ENCODE measurements at places on chromosomes 2 and 18. TPM values are rescaled to one million over a fixed set of nuclear protein-coding genes. Genes with fewer than 3 reads are reported as not detected.

DNA sequence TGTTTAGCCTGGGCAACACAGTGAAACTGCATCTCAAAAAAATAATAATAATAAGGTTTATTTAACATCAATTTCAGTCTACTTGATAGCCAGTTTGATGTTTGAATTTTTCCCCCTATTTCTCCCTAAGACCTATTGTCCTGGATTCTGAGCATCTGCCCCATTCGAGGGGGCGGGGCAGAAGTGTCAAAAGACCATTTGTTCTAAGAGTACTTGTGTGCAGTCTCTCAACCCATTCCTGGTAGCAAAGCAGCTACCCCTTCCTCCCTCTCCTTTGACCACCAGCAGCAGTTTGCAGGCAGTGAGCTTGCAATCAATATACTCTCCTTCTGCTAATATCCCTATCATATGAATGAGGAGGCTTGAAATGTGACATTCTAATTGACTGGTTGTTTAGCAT is 71.9 kb downstream of the VWC2L start:
- no peak for ATAC-seq

- ATAC-seq = no peak
Observed at GRCh38 chr18:11379660-11380059, 229.7 kb upstream of the SLC35G4 start.

- no peak for ATAC-seq
Observed at GRCh38 chr2:605674-606608, 71.3 kb downstream of the TMEM18 start.

DNA sequence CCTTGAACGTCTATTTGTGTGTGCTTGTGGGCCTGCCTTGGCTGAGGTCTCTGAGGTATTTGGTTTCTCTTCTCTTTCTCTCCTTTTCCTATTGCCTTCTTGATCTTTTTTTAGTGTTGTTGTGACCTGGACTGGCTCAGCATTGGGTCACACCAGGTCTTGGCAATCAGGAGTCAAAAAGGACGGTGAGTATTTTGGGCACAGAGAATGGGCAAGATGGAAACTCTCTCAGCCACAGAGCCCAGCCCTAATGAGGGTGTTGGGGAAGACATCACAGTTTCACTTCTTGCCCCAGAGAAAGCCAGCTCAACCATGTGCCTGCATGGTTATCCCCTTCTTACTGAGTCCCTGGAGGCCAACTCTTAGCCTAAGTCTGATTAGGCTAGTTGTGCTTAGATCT is 13.7 kb upstream of the INO80C start:
- ATAC-seq = no peak

Gene MERTK
- 0.87 TPM for total RNA-seq

DNA sequence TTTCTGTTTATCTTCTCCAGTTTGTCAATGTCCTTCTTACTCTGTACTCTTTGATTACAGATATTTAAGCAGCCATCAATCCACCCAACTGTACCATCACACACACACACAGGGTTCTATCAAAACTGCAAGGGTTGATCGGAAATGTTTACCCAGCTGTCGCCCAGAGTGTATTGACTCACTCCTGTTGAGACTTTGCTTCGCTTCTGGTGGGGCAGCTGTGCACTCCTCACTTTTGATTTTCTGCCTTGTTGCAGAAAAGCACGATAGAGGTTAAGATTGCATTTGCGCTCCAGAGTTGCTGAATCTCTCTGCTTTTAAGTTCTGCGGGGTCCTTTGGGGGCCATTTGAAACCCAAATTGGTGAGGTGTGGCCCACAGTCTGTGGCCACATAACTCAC is 216.2 kb downstream of the SETBP1 start:
- ATAC-seq = no peak

- ATAC-seq = no peak
Observed at GRCh38 chr2:169782513-169782912, 16.2 kb upstream of the SSB start.

DNA sequence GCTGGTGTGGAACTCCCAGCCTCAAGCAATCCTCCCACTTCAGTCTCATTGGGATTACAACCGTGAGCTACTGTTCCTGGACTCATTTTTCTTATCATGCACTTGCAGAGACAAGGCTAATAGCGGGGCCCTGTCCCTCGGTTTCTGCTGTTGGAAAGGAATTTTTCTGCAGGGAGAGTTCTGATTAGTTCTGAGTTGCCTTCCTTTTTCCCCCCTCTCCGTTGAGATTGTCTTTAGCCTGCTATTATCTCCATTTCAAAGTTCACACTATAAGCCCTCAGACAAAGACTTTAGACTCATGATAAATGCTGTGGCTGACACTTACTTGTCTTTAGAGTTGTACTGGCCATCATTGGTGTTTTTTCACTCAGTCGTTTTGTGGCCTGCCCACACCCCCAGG is 97.2 kb downstream of the NCOA1 start:
- no peak for ATAC-seq

- ATAC-seq = no peak
Observed at GRCh38 chr2:36438449-36438977, 82.9 kb downstream of the CRIM1 start.

DNA sequence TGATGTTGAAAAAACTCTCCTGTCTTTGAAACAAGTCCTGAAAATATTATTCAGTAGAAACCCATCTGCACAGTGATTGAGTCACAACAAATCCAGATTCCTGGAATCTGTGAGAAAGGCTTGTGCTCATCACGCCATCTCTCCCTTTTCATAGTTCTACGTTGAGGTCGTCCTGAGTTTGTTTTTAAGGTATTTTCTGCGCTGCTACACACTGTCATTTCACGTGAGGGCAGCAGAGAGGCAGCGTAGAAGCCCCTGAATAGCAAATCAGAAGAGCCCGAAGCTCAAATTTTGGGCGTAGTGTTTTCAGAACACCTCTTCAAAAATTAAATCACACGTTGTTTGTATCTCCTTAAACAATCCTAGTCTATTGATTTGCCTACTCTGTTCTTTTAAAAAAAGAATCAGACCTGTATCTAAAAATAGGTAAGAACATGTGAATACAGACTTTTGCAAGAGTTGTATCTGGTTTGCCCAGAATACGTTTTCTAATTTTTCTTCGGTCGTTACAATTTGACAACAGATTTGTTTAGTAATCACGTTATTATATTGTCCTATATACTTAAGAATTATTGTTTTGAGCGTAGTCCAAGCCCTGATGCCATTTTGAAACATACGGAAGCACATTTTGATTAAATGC is 61.6 kb upstream of the SLC38A11 start:
- ATAC-seq = peak; percentile 32

Gene IL36G
- not detected for total RNA-seq

Gene CXCR1
- total RNA-seq = not detected

Gene CCDC141
- total RNA-seq = 2.1 TPM

- ATAC-seq = peak; percentile 85
Observed at GRCh38 chr2:38474715-38475566, 97.9 kb upstream of the ATL2 start.

- ATAC-seq = no peak
Observed at GRCh38 chr18:63892566-63892965, 5.1 kb downstream of the SERPINB2 start.

GRCh38 chr2:85433511-85434089 is 15.1 kb downstream of the SH2D6 start:
- no peak for ATAC-seq

Gene ANKRD62
- total RNA-seq = not detected

Gene NPHP1
- 1.5 TPM for total RNA-seq

GRCh38 chr18:55695091-55695490 is 107.1 kb upstream of the TCF4 start:
- ATAC-seq = no peak

DNA sequence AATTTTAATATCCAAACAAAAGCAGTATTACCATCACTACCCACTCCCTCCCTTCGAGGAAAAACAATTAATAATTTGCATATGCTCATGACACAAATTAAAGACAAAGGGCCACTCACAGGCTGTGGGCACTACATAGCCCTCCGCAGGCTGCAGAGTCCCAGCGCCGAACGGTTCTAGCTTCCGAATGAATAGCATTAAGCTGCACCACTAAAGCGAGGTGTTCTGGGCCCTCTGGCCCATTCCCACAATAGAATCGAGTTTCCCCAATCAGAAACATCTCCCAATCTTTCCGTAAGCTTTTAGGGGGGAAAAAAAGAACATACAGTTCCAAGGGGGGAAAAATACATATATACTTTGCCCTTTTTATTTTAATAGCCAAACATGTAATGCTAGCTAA is 14.5 kb upstream of the SIX3 start:
- ATAC-seq = no peak

Gene GNLY
- 10.6 TPM for total RNA-seq

DNA sequence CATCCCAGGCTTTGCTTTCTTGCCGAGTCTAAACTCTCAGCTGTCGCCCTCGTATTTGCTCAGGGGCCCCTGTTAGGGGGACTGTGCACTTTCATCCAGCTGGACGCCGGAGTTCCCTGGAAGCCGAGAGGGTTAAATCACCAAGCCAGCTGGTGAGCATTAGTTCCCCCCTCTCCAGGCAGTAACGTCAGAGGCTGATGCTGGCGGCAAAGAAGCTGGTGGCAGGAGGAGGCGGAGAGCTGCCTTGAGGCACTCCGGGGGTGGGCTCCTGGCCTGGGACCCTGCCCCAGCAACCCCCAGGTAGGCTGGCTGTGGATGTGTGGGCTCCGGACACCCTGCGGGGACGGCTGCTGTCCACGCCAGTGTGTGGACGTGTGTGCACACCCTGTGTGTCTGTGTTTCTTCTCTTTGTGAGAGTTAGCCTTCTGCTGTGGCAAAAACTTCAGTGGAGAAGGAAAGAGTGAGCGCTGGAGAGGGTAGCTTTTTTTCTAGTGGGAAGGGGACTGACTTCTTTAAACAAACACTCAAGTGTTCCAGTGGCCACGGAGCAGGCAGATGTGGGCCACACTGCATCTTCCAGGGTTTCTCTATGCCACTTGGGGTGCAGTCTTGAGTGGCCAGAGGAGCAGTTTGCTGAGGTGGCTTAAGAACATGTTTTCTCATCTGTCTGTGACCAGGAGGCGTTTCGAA is 84.7 kb downstream of the GLI2 start:
- no peak for ATAC-seq

- ATAC-seq = no peak
Observed at GRCh38 chr2:126975671-126976655, 77.3 kb downstream of the TEX51 start.

GRCh38 chr18:24762511-24762910 is 302.1 kb downstream of the HRH4 start:
- ATAC-seq = no peak

GRCh38 chr2:239245872-239246721 is 154.7 kb downstream of the HDAC4 start:
- ATAC-seq = no peak

DNA sequence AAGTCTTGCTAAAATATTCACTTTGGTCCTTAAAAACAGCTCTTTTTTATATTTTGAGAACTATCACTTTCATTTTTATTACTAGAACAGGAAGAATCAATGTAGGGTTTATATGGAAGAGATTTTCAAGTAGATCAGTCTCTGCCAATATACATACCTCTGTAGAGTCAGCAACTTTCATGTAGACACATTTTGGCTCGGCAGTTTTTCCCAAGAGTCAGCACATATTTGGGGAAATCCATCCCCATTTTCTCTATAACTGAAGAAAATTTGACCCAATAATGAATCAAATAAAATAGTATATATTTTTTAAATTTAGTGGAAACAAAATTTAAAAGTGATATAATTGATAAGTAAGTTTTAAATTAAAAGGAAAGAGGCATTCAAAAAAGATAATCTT is 329.8 kb upstream of the TFPI start:
- ATAC-seq = no peak

DNA sequence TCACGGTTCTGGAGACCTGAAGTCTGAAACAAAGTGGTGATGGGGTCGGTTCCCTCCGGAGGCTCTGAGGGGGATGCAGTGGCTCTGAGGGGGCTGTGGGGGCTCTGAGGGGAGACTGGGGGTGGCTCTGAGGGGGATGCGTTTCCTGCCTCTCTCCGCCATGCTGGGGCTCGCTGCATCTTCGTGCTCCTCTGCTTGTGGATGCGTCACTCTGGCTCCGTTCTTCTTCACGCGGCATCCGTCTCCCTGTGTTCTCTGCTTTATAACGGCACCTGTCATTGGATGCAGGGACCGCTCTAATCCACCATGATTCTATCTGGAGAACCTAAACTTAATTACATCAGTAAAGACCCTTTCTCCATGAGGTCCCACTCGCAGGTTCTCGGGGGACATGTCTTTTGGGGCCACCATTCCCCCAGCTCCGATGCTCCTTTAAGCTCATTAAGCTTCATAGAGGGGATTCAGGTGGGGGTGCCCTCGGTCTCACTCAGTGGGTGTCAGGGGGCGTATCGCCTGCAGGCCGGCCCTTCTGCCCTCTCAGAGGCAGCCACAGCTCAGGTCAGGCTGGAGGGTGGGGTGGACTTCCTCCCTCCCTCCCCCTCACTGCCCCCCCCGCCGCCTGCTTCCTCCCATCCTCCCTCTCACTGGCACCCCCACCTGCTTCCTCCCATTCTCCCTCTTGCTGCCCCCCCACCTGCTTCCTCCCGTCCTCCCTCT is 18.4 kb downstream of the RTP5 start:
- ATAC-seq = no peak

DNA sequence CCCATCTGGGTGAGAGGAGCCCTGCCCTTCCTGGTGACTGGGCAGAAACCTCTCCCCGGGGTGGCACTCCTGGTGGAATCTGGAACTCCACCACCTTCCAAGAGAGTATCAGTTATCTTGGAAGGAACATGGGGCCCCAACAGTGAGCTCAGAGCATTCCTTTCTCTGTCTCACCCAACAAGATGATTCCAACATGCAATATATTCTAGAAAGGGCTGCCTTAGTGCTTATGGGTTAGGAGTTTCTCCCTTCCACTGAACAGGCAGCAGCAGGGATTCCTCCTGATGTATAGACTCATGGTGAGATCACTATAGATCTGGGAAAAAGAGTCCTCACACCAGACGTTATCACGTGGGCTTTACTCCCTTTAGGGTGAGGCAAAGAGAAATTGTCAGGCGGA is 147.1 kb downstream of the COL4A4 start:
- ATAC-seq = no peak
